ENCODE measurements at places on chromosomes 3 and 15.

DNA sequence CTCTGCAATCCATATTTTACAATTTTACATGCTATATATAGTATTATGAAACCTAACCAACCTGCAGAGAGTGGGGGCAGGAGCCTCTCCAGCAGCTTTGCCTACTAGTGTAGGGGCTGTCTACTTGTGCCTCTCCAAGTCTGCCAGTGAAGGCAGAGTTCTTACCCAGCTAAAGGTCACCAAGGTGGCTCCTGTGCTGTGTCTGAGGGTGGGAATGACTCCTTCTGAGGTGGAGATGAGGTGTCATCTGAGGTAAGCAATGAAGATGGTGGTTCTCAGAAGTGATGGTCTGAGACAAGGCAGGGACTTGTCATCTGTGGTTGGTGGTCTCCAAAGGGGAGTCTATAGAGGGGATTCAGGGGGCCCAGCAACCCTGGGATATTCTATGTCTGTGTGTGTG lies 47.5 kb downstream of the SACM1L start:
- DNase-seq: no peak

GRCh38 chr3:133644768-133645167 lies 17.0 kb downstream of the TOPBP1 start:
- no peak for DNase-seq

GRCh38 chr3:56985878-56986277 lies 74.6 kb upstream of the SPATA12 start:
- no peak for DNase-seq

- peak; percentile 3 for DNase-seq
Measured at GRCh38 chr3:99172736-99173657, 271.5 kb upstream of the DCBLD2 start.

DNA sequence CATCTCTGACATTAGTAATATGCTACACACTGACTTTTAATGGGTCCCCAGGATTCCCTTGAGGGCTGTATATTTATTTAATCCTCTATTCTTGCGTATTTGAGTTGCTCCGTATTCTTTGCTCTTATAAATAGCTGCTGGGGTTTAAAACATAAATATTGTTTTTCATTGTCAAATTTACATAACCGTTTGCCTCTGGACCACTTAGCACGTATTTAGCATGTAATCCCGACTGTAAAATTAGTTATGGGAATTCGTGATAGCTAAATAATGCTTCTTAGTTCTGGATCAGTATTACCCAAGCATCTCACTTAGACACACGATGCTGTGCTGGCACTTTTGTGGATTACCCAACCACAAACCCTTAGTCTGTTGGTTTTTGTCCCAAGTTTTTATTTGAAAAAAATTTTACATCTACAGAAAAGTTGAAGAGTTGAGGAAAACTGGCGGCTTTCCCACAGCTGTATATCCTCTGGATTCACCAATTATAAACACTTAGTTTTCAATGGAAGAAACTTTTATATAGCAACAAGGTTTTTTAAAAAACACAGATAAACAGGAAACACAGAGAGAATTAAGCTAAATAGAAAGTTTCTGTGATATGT lies 296.8 kb upstream of the TPM1 start:
- DNase-seq: no peak

GRCh38 chr3:174232658-174233429 lies 626.3 kb upstream of the NAALADL2 start:
- no peak for DNase-seq

- no peak for DNase-seq
Measured at GRCh38 chr3:23950293-23950692, 5.2 kb downstream of the NR1D2 start.

DNA sequence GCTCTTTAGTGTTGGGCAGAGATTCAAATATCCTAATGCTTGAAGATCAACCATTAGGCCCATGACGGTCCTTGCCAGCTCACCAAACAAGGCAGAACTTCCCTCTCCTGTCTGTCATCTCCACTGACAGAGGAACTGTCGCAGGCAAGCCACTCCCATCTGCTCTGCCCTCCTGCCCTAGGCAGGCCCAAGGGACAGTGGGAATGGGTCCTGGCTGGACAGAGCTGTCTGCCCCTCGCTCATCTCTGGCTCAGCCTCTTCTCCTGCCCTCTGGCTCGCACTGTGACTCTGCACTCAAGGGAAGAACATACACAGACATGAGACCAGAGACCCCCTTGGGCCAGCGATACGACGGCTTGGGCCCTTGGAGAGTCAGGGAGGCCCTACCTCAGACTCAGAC lies 7.6 kb upstream of the MUSTN1 start:
- no peak for DNase-seq

DNA sequence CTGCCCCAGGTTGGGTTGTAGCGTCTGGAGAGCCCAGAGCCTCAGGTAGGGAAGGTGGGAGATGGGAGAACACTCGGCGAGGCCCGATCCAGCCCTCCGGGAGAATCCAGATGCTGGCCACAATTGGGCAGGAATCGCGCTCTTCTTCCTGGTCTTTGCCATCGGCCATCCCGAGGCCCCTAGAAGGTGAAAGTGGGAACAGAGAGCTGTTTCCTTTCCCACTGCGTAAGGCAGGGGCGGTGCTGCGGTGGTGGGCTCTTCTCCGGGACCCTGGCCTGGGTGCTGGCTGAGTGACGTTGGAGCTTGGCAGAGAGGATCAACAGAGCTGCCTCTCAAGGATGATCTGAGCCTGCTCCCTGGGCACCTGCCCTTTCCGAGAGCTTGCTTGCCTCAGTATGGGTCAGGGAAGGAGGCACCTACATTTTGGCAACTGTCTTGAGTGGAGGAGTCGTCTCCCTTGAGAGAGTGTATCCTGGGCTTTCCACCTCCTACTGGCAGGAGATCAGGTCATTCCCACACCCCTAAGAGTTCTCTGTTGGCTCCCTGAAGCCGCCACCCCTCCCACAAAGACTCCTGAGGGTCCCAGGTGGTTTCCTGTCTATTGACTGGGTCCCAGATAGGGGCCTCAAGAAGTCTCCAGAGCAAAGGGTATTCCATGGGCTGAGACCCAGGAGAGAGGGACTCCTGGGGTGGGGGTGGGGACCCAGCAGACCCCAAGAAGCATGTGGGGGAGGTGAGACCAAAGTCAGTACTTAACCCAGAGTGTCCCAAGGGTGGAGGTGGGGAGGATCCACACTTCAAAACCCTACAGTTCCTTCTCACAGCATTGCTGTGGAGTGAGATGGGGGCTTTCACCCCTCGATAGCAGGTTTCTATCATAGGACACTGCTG lies 1.6 kb downstream of the C15orf39 start:
- no peak for DNase-seq

- DNase-seq: no peak
Measured at GRCh38 chr3:24704496-24704895, 209.8 kb upstream of the THRB start.

DNA sequence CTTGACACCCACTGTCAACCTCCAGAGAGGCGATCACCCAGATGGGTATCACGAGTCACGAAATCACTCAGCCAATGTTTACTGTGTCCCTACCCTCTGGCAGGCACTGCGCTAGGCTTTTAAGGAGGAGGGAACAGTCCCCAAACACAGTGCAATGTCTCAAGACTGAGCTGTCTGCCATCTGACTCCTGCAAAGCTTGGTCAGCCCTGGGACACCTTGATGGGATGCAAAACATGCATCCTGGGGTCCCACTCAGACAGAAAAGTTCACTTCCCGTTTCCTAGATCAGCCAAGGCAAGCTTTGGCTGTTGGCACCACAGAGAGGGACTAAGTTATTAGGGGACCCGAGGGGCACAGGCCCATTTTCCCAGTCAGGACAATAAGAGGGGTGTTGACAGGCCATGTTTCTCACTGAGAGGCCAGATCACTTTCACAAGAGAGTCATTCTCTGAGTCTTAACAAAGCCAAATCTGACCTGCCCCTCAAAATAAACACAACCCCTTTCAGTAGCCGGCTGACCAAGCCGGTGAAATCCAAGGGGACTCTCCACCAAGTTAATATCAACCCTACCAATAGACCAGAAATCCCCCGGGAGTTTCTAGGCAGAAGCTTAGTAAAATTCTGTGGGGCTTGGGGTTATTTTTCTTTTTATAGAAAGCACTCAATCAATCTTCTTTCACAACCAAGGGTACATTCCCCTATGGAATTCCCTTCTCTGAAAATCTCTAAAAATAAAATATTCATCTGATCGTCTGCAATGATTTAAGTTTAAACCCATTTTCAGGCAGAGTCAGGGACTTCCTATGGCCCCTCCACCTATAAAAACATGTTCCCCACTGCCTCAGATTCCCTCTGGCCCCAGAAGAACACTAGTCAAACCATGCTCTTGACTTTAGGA lies 3.5 kb downstream of the RFTN1 start:
- DNase-seq: no peak

DNA sequence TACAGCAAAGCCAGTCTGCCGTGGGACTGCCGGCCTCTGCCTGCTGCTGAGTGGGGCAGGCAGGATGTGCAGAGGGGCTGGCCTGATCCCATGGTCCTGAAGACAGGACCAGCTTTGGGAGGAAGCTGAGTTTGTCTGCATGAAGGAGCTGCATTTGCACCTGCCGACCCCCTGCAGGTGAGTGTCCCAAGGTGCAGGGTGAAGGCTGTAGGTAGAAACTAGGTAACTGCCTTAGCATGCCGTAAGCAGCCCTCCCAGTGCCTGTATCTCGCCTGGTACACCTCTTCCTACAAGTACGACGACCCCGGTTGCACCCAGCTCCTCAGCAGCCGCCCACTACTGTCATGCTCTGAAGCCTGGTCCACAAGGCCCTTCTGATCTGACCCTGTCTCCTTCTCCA lies 34.9 kb downstream of the AMOTL2 start:
- no peak for DNase-seq

Measured in NCI-H748 treated with DMSO at 0.1 percent for 48 hours (cell line).